ENCODE measurements at places on chromosomes 11 and 22.
A peak's percentile ranks its signal among the peaks of the same experiment; 100 is the strongest.

DNA sequence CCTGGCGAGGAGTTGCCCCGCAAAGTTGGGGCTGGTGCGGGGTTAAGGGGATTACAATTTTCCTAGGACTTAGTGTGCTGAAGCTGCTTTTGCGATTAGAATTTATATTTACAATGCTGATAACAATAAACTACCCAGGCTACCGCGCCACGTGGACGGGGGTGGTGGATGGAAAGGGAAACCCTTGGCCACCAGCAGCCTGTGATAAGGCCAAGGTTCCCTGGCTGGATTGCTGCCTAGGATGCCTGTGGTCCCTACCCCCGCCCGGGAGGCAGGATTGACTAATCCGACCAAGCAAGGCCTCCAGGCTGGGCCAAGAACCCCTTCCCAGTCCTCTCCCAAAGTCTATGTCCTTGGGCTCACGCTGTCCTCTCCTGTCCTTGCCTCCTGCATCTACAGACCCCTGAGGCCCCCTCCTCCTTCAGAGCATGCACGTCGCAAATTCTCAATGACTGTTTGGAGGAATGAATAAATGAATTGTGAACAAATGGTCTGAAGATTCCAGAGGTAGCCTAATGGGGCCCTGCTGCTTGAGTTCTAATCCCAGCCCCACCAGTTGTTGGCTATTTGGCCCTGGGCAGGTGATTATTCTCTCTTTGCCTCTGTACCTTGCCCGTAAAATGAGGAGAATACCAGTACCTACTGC is 7.6 kb upstream of the CHKA start:
- DNase-seq = no peak

DNA sequence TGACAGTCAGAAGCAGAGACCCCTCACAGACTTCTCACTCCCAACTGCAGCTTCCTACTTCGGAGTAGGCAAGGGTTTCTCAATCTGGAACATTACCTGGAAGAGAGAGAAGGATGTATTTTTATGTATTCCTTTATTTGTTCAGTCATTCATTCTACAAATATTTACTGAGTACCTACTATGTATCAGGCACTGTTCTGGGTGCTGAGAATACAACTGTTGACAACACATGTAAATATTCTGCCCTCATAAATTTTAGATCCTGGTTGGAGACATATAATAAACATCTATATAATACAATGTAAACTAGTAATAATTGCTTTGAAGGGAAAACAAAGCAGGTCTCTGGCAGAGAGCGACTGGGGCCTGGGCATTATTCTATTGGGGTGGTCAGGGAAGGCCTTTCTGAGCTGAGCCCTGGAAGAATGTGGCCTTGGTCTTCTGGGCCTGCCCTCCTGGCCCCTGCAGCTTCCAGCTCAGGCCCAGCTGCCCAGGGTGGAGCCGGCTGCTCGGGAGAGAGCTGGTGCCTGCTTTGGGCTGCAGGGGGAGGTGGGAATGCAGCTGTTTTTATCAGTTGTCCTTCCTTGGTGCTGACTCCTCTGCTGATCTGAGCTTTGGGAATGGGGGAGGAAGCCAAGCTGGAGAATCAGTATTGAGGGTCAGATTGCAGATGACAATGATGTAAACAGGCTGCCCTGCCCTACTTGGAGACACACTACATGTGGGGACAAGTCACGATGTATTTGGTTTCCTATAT is 46.8 kb downstream of the PKNOX2 start:
- DNase-seq = no peak

DNA sequence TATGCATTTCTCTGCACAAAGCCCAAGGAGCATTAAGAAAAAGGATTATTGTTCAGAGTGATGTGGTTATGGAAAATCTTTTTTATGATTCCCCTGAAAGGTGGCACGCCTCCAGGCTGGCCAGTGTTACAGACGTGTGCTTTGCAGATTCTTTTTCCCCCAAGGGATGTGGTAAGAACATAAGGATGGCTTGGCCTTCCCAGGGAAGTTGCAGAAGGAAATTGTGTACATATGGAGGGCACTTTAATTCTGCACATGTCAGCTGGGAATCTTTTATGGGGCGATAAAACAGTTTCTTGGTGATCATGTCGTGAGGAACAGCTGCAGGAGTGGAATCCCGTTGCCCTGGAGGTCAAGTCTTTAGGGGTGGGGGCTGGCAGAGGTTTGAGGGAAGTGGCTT is 9.7 kb downstream of the SMARCB1 start:
- DNase-seq = no peak

- DNase-seq = no peak
These were observed 61.5 kb downstream of the MYEOV start for GRCh38 chr11:69355346-69355940.

- DNase-seq = no peak
These were observed 16.2 kb upstream of the MUC5B start for GRCh38 chr11:1206391-1207271.

DNA sequence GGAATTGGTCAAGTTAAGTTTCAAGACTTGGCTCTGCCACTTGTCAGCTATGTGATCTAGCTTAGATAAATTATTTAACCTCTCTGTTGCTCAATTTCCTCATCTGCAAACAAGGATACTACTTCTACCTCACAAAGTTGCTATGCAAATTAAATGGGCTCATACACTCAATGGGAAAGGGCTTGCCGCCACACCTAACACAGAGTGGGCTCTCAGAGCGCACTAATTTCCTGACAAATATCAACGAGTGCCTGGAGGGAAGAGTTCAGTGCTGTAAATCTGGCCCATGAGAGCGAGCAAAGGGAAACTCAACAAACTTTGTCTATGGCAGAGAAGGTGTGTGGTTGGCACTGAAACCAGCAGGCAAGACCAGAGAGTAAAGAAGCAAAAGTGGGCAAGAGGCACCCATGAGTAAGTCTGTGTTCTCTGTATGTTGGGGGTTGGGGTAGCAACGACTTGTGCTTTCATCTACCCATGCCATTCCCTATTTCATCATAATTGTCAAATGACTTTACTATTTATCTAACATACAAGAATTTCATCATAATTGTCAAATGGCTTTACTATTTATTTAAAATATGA is 60.7 kb upstream of the PHF21A start:
- DNase-seq = no peak

DNA sequence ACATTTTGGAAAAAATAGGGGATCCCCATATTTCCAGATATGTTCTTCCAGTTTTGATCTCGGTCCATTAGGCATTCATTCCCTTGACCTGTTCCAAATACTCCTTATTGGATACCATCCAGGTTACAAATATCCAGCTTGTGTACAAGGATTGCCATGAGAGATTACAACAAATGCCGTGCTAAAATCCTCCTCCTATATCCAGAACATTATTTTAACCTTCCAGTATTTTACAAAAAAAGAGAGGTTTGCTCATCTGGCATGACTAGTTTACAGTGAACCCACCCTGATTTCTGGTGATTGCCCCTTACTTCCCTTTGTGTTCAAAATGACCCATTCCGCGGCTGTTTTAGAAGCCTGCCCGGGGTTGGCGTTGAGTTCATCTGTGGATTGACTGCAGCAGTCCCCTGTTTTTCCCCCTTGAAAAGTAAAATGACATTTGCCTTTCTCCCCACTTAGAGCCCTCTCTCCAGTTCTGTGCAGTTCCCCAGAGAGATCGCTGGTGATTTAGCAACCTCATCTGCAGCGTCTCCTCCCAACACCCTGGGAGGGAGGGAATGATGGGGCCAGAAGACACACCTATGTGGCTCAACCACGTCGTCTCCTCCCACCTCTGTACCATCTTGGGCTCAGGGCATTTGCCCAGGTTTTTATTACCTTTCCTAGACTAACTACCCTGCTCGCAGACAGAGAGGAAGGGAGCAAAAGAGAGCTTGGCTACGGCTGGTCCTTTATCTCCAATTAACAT is 73.6 kb downstream of the DSCAML1 start:
- DNase-seq = no peak

DNA sequence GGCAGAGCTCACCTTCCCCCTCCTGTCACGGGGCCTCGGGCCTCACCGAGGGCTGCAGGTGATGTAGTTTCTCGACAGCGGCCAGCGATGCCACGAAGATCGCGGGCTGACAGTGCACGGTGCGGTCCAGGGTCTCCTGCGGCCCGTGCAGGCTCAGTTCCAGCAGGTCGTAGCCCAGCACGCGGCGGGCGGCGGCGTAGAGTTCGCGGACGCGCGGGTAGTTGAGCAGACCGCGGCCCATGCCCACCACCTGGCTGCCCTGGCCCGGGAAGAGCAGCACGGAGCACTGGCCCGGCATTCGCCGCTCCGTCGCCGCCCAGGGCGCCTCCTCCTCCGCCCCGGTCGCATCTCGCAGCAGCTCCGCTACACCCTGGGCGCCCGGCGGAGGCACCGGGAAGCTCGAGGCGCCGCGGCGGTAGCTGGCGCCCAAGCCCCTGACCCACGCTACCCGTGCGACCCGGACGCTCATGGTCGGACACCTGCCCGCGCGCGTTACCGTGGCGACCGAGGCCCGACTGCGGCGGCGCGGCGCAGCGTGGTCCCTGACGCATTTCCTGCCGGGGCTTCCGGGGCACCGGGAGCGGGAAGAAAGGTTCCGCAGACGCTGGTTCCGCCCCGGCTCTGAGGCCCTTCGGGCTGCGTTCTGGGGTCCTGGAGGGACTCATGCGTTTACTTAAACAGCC is at the start of gene MCAT:
TSS of gene MCAT (minus strand) at position 519 of the 683 bp plus-strand sequence. CDS start at position 469, 50 bp downstream.
- no peak for DNase-seq

DNA sequence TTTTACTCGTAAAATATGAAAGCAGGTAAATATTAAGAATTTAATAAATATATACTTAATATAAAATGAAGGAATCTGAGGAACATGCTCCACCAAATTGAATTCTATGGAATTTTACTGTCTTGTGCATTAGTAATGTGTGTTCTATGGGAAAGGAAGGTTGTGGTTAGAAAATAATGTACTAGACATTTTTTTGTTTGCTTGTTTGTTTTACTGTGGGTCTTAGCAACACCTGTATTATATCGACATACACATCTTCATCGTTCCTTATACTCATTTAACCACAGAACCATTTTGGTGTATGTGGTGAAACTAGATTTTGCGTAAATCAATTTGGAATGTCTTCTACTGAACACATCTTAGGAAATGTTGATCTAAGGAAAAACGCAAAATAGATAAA is 114.1 kb upstream of the MTMR2 start:
- no peak for DNase-seq

GRCh38 chr22:19490628-19491230 is 11.0 kb downstream of the CDC45 start:
- DNase-seq = no peak

GRCh38 chr11:64164392-64165312 is 1.3 kb downstream of the MACROD1 start:
- DNase-seq = no peak

GRCh38 chr22:47307326-47307725 is 544.9 kb downstream of the TBC1D22A start:
- no peak for DNase-seq

DNA sequence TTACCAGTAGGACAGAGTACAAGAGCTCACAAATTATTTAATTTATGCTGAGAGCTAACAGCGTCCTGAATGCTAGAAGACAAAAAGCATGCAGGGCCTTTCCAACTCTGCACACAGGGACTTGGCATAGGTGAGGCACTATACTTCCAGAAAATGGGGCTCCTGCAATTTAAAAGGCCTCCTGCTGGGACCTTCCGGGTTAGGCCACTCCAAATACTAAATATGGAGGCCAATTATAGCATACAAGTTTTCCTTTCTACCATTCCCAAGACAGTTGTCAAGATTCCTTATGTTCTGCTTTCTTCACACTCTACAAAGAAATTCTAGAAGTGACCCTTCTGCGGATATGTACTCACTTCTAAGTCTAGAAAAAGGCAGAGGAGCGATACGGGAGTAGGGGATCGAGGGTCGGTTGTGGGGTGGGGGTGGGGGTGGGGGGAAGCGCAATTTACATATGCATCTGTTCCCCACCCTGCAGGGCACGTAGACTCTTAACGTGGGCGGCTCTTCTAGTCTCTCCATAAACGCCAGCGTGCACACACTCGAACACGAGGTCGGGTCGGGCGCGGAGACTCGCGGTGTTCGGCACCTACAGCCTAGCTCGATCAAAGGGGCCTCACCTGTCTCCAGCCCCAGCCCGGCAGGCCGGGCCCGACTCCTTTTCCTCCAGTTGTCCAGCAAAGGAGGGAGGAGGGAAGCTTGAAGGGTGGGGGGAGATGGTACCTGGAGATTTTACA is 728 bp downstream of the DCUN1D5 start:
- peak; percentile 42 for DNase-seq

DNA sequence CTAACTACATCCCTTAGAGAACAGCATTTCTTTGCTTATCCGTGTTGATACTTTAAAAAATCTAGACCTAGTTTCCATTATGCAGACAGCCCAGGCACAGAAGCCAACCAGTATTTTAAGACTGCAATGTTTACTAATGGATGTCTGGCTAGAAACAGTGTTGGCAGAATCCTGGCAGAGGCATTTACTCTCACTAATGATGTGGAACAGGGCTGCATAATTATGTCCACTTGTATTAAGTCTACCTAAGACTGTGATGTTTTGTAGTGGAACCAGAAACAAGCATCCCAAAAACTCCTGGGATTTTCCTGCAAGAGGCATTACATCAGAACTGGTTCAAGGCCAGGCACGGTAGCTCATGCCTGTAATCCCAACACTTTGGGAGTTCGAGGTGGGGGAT is 50.2 kb upstream of the PICALM start:
- DNase-seq = no peak

Measured in NCI-H187 (cell line).